ENCODE measurements at places on chromosomes 5 and 9.
A peak's percentile ranks its signal among the peaks of the same experiment; 100 is the strongest.

DNA sequence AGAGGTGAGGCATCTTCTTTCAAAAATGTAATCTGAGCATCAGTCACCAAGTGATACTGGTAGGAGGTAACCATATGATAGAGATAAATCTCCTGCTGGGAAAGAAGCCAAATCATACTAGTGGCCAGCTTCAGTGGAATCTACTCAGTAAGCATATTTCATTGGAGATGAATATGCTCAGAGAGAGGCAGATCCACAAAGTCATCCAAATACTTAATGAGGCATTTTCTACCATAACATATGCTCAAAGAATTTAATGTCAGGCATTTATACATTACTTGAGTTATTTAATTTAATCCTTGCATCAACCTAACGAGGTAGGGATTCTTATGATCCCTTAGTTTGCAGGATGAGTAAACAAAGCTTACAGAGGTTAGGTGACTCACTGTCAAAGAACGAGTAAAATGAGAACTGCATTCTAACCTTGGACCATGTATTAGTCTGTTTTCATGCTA, 50.9 kb upstream of the DMRTA1 start:
- peak; percentile 20 for DNase-seq

DNA sequence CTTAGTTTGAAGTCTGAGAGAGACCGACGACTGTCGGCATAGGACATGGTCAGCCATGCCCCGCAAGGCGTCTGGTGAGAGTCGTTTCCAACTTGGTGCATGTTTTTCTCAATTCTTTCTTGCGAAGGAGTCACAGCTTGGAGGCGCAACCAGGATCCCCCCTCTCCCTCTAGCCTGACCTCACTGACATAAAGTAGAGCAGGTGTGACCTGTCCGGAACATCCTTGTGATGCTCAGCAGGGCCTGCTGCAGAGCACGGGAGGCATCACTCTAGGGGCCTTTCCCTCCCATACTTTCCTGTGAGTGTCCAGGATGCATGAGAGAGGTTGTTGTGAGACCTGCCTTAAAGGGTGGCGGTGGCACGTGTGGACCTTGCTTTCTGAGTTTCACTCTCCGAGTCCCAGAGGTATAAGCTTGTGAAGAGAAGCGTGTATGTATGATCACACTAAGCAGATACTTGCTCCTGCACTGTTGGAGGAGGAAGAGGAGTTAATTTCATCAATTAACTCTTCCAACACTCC, 5.0 kb downstream of the TENT4A start:
- no peak for DNase-seq

DNA sequence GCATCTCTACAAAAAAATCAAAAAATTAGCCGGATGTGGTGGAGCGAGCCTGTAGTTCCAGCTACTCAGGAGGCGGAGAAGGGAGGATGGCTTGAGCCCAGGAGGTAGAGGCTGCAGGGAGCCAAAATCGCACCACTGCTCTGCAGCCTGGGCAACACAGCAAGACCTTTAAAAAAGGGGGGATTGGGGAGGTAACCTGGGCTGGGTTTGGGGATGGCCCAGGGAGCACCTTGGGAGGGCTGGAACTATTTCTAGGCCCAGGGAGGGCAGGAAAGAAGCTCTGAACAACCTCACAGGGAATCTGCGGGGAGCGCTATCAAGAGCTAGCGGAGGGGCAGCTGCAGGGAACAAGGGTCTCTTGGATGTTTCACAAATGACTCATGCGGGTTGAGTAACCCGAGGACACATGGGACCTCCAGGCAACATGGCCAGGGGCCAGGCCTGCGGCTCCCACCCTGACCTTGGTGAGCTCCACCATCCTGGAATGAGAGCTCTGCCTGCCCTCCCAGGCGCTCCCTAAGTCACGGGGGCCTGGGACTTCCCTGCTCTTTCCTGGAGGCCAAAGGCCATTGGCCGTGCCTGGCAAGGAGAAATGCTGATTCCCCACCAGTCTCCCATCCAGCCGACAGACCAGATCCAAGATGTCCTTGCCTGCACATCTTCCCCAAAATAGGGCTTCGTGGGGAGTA, 23.4 kb downstream of the SARDH start:
- no peak for DNase-seq

GRCh38 chr5:58266402-58266801, 193.5 kb downstream of the PLK2 start:
- no peak for DNase-seq

DNA sequence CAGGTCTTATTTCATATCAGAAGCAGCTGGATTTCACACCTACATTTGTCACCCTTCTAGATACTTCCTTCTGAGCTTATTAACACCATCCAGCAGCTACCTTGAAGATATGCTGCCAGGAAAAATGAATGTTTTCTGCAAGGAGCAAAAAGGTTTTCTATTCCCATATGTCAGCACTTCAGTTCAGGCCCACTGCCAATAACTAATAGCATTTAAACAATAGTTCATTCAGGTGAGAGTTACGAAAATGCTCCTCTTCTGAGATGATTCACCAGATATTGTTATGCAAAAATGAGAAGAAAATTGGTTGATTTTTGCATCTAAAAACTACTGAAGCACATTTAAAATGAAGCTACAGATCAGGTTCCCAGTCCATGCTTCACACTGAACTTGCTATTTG, 56.4 kb upstream of the ISL1 start:
- peak; percentile 93 for DNase-seq
